Natural killer cell (primary cell): ENCODE measurements at places on chromosomes 2 and 18. TPM values are rescaled to one million over a fixed set of nuclear protein-coding genes. Genes with fewer than 3 reads are reported as not detected.

- H3K4me1 ChIP-seq: peaks cover 4% of the 10 kb centered on the region
- peak; percentile 58 for DNase-seq
These were observed 44.0 kb downstream of the GNAL start for GRCh38 chr18:11733031-11733430.

The IL18R1 gene
- 46.7 TPM for total RNA-seq

- no peak overlapping the region for H3K27ac ChIP-seq
- H3K36me3 ChIP-seq: no peaks in the 10 kb centered on the region
- H3K27me3 ChIP-seq: no peaks in the 10 kb centered on the region
- H3K4me1 ChIP-seq: no peaks in the 10 kb centered on the region
- no peak overlapping the region for H3K4me3 ChIP-seq
These were observed 113.0 kb downstream of the TGFA start for GRCh38 chr2:70440621-70441020.

The CPLX4 gene
- not detected for total RNA-seq

- peaks cover 43% of the 10 kb centered on the region for H3K27me3 ChIP-seq
- peaks cover 27% of the 10 kb centered on the region for H3K4me1 ChIP-seq
- no peaks in the 10 kb centered on the region for H3K36me3 ChIP-seq
- DNase-seq: peak; percentile 44
- H3K4me3 ChIP-seq: no peak overlapping the region
These were observed 843 bp downstream of the CYS1 start for GRCh38 chr2:10079266-10079869.

The GAL3ST2 gene
- not detected for total RNA-seq

The STON1 gene
- total RNA-seq: 3.0 TPM

DNA sequence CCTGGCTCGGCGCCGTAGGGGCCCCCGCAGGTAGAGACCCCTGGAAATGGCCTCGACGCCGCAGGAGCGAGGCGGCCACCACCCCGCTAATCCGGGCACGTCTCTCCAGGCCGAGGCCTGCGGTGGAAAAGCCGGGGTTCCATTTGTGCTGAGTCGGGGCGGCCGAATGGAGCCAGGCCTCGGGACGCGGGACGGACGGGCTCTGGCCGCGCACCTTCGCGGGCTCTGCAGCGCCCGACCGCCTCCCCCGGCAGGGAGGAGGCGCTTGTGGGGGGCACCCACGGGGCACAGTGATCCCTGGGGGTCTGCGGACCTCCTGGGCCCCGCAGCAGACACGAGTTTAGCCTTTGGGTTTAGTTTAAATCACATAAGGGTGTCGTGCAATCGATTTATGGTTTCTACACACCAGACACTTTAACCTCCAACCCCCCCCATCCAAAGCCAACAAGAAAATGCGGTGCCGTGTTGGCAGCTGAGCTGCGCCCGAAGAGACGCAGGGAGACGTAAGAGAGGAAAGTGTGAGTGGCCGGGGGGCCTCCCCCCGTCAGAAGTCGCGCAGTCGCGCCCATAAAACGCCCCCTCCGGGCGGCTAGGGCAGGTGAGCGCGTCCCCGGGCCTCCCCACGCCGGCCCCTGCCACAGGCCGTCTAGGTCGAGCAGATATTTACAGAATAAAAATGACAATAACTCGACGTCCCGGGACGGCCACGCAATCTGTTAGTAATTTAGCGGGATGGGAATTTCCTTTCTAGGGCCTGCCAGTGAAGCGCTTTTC lies 1.0 kb upstream of the NFATC1 start:
- DNase-seq: peak; percentile 77
- H3K4me3 ChIP-seq: peak overlapping the region; percentile 11
- peaks cover 51% of the 10 kb centered on the region for H3K4me1 ChIP-seq

The SLC8A1 gene
- 3.6 TPM for total RNA-seq

The SULT1C2 gene
- total RNA-seq: not detected

DNA sequence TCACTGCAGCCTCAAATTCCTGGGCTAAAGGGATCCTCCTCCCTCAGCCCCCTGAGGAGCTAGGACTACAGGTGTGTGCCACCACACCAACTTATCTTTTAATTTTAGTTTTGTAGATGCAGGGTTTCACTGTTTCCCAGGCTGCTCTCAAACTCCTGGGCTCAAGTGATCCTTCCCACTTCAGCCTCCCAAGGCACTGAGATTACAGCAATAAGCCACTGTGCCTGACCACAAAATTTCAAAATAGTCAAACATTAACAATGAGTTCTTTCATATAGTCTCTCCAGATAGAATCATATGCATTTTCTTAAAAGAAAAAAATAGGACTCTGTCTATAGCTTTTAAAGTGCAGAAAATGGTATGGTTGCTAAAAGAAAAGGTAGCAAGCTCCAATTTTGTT lies 24.9 kb upstream of the PID1 start:
- no peak overlapping the region for H3K27ac ChIP-seq
- no peak overlapping the region for H3K4me3 ChIP-seq
- H3K27me3 ChIP-seq: no peaks in the 10 kb centered on the region
- H3K36me3 ChIP-seq: no peaks in the 10 kb centered on the region

- peaks cover 6% of the 10 kb centered on the region for H3K4me1 ChIP-seq
- H3K4me3 ChIP-seq: no peak overlapping the region
- no peaks in the 10 kb centered on the region for H3K36me3 ChIP-seq
These were observed 301.4 kb upstream of the TNP1 start for GRCh38 chr2:217160978-217161973.
